ENCODE measurements at places on chromosomes 4 and X.
A peak's percentile ranks its signal among the peaks of the same experiment; 100 is the strongest.

DNA sequence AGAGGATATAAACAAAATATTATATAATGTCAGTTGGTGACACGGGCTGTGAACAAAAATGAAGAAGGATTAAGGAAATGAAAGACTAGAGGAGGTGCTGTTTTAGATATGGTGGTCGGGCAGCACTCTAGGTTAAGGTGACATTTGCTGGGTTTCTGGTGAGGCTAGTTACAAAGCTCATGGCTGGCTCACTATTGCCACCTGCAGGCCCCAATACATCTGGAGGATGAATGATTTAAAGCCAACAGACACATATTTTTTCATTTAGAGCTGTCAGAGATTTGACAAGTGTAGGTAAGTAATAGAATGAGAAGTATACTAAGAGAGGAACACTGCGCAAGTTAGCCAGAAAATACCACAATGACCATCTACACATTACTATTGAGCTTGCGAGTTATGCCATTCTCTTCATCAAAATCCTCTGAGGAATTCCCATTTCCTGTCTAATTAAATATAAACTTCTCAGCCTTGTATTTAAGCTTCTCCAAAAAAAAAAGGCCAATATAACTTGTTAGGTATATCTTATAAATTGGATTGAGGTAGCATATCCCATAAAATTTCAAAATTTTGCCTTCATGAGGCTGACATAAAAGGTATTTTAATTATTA, 6.4 kb upstream of the FGG start:
- DNase-seq: peak; percentile 7

DNA sequence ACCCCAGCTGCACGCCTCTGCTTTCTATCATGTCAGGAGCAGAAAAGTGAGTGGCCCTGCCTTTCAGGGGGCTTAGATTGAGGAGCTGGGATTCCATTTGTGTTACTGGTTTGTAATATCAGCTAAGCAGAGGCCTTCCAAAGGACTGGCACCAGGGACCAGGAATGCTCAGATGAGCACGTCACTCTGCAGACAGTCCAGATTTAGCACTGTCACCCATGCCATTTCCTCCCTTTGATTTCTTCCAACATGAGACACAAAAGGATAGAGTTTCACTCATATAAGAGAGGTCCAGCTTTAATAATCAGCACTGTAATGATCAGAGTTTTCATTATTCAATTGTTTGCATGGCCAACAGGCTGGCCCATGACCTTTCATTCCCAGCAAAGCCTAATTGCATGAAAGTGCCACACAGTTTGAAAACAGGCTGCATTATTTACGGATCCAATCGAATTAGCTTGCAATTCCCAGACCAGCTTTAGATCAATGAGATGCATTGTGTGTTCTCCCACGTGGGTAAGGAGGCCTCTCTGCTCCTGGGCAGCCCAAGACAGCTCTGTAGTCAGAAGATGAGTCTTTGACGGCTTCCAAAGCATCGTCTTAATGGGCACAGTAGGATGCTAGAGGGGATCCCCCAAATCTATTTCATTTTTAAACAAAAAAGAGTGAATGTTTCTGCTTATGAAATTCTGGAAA, 9.8 kb upstream of the SLC2A9 start:
- no peak for DNase-seq

GRCh38 chr4:103008875-103009729, 10.4 kb downstream of the SLC9B1 start:
- DNase-seq: peak; percentile 12

DNA sequence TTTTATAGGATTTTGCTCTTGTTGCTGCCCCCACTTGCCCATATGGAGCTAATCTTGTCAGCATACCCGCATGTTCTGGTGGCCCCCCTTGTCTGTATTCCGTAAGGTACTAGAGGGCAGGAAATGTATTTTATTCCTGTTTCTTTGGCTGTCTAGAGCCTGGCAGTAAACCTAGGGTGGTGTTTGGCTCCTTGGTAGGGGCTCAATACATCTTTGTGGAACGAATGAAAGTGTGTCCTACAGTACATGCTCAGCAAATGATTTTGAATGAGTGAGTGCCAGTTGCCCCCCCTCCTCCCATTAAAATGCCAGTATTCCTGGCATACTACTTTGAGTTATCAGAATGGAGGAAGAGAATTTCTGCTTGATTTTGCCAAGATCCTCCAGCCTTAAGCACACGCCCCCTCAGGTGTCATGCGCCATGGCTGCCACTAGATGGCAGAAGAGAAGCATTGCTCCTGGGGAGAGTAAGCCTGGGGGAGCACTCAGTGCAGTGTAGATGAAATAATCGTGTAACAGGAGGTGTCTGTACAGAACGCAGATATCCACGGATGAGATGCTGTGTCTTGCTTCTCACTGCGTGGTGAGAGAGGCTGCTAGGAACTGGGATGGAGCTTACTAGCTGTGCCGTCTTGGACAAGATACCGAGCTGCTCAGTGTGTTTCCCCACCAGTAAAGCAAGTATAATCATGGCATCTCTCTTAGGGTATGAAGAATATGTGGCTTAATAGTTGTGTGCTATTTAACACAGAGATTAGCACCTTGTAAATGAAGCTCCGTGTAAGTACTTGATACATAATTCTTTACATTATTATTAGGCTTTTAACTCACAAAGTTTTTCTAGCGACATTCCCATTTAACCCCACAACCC, 17.2 kb upstream of the RNF212 start:
- peak; percentile 70 for DNase-seq

- DNase-seq: no peak
Measured at GRCh38 chrX:135429429-135429828, 7.7 kb downstream of the SMIM10L2A start.

DNA sequence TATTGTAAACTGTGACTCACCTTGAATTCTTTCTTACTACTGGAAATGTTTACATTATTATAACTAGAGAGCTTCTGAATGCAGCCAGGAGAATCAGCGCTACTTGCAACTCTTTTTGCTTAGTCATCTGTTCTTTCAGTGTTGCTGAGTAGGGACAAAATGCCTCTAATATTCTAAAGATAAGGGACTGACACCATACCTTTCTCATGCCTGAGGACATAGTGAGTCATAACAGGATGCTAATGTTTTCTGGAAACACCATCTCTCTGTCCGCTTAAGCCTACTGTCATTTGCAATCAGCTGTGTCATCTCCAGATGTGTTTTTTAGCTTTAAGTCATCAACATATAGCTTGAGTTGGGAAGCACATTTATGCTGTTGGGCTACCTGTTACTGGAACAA, 108.3 kb downstream of the QRFPR start:
- DNase-seq: no peak

GRCh38 chrX:65203545-65203944, 227.3 kb upstream of the ZC4H2 start:
- DNase-seq: no peak

- DNase-seq: no peak
Measured at GRCh38 chrX:54288968-54289367, 68.9 kb downstream of the WNK3 start.

DNA sequence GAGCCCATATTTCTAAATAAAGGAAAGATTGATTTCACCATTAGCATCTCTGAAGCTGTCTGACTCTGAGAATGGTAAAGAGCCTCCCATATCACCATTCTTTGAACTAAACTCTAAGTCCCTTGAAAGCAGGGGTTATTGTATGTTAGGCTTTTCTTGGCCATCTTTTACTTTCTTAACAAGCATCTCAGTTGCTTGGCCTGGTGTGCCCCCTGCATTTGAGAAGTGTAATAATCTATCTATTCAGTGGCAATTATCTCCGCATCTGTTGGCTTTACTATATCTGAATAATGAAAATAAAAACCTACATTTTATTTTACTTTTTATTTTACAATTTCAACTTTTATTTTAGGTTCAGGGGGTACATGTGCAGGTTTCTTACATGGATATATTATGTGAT, 128.3 kb upstream of the ARMCX2 start:
- DNase-seq: no peak

- DNase-seq: no peak
Measured at GRCh38 chr4:158161551-158162354, 11.1 kb downstream of the GASK1B start.

- no peak for DNase-seq
Measured at GRCh38 chr4:8308144-8308543, 38.6 kb downstream of the HTRA3 start.

- DNase-seq: no peak
Measured at GRCh38 chrX:10525381-10526120, 94.8 kb downstream of the MID1 start.

GRCh38 chr4:23932901-23933308, 43.1 kb upstream of the PPARGC1A start:
- DNase-seq: no peak

DNA sequence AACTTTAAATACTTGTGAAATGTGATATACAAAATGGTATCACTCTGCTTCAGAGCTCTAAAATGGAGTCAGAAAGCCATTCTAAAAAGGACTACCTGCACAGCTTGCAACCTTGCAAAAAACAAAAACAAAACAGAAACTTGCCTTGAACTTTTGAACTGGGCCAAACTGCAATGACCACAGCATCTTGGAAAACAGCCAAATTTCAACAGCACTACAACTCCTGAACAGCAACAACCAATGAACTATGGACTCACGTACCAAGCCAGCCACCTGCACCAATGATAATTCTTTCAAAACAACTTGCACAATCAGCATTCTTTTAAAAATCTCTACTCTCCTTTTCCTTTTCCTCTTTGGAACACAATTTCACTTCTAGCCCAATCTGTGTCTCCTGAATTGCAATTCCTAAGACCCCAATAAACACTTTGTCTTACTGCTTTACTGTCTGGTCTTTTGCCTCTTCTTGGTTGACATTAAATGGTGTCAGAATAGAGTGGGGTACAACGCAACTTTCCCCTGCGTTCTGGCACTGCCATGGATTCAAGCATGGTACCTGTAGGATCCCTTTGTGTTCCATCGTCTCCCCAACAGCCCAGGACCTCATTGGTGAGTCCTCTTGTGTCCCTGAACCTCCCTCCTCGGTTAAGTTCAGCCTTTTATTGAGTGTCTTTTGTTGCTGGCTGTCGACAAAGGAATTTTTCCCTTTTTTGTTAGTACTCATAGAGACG, 35.7 kb upstream of the FMR1 start:
- DNase-seq: no peak

DNA sequence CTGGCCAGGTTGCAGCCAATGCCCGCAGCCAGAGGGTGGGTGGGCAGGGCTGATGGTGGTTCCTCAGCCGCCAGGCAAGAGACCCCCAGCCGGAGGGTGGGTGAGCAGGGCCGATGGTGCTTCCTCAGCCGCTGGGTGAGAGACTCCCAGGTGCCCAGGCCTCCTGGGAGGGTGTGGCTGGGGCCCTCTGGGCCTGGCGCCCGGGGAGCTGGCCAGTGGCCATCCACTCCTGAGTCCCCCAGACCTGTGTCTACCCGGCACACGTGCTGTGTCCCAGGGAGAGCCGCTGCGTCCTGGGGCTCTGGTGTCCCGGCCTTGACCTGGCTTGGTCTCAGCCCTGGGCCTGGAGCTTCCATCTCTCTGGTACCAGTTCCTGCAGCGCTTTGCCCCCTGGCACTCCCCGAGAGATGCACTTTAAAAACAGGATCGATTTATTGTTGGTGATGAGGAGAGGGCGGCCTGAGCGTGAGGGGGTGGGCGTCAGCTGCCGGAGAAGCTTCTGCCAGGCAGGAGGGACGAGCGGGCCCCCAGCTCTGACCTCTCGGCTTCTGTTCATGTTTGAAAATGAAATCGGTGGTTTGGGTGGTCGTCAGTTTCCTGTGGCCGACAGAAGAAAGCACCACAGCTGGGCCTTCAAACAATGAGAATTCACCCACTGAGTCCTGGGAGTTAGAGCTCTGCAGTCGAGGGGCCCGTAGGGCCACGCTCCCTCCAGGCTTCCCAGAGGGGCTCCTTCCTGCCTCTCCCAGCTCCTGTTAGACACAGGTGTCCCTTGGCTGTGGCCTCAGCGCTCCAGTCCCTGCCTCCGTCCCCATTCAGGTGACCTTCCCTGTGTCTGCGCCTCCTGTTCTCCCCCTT, 6.5 kb downstream of the DOK7 start:
- no peak for DNase-seq

- DNase-seq: no peak
Measured at GRCh38 chr4:74038425-74039314, at the start of gene CXCL3. TSS of gene CXCL3 (minus strand) at chr4:74038689. CDS start at chr4:74038611, 78 bp downstream.

GRCh38 chr4:84878546-84878945, 87.9 kb downstream of the WDFY3 start:
- no peak for DNase-seq

GRCh38 chr4:911871-912490, 20.1 kb downstream of the GAK start:
- DNase-seq: no peak

DNA sequence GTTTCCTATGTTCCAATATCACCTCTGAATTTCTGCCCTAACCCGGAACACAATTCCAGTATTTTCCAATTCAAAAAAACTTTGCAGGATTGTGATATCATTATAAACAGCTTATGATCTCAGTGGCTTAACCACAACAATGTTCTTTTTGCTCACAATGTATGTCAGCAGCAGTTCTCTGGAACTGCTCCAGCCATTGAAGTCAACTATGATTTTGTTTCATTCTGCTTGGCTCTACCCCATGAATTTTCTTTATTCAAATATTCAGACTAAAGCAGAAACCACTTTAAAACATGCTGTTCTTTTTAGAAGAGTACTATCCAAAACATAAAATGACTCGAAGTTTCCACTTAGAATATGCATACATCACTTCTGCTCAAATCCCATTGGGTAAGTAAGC, 1611.1 kb downstream of the ARAP2 start:
- no peak for DNase-seq

GRCh38 chrX:23978491-23978890, 48.5 kb downstream of the KLHL15 start:
- no peak for DNase-seq

GRCh38 chrX:148732743-148733142, 232.3 kb downstream of the AFF2 start:
- DNase-seq: no peak

DNA sequence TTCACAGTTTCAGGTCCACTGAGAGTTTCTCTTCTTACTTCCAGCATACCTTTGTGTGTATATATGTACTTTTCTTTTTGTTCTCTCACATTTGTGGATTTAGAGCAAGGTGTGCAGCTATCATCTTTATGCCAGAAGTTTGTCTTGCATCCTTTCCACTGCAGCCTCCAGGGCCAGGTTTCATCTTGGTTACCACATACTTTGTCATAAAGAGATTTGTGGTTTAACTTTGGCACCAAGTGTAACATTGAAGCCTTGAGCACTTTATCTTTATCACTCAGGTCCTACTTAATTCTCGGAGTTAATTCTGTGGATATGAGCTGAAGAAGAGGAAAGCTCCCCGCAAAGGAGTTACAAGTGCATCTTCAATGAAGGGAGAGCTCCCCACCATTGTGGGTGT, 31.4 kb upstream of the VMA21 start:
- no peak for DNase-seq

DNA sequence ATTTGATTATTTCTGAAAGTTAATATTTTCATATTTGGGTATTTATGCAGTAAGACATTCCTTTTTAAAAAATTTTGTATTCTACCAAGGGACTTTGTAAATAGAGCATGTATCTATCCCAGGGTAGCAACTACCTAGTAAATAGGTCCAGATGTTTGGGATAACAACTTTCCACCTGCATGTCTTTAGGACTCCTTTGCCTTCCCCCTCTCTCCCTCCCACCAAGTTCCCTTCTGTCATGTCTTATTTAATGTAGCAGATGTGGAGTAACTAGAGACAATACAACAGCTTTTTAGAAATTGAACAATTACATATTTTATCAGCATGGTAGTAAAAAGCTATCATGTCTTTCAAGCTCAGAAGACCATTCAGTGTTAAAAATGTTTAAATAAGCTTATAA, 821.0 kb downstream of the C4orf33 start:
- DNase-seq: no peak
